ENCODE measurements at places on chromosomes 1 and 21. TPM values are rescaled to one million over a fixed set of nuclear protein-coding genes. Genes with fewer than 3 reads are reported as not detected.

Gene GPR157
- polyA plus RNA-seq = 1.1 TPM

Gene ADAM30
- not detected for polyA plus RNA-seq

Gene GBP6
- not detected for polyA plus RNA-seq

Gene RGS4
- 20.2 TPM for polyA plus RNA-seq

Gene BLZF1
- polyA plus RNA-seq = 16.2 TPM

Gene TNFRSF18
- polyA plus RNA-seq = 1.0 TPM

Gene FAM43B
- polyA plus RNA-seq = not detected

Gene NAV1
- polyA plus RNA-seq = 17.5 TPM

Gene INPP5B
- polyA plus RNA-seq = 21.9 TPM

Gene NES
- 15.7 TPM for polyA plus RNA-seq

Gene LHX4
- polyA plus RNA-seq = 0.10 TPM

Gene OR2C3
- not detected for polyA plus RNA-seq

Gene CCDC185
- polyA plus RNA-seq = not detected

Gene TLCD4
- 0.51 TPM for polyA plus RNA-seq

All from AG04450 (cell line).